T-helper 22 cell (primary cell): ENCODE measurements at places on chromosomes 6 and 20.

GRCh38 chr6:135572051-135572450, 74.5 kb upstream of the AHI1 start:
- DNase-seq = no peak

- no peak for DNase-seq
These were observed 127.4 kb upstream of the AFDN start for GRCh38 chr6:167699141-167699931.

DNA sequence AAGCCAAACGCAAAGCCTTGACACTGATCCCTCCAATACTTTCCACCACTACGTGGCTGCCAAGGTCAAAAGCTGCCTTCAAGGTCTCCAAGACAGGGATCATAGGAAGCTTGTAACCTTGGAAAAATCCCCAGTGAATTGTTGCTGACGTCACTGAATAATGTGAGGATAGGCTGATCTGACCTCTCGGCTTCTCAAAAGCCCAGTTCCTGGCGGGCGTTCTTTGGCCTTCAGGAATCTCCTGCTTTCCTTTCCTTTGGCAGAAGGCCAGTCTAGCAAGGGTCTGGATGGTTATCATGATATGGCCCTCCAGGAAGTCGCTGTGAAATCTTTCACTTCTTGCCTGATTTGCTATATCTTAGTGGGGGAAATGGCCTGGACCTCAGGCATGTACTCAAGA, 61.4 kb upstream of the TNFAIP3 start:
- DNase-seq = no peak

DNA sequence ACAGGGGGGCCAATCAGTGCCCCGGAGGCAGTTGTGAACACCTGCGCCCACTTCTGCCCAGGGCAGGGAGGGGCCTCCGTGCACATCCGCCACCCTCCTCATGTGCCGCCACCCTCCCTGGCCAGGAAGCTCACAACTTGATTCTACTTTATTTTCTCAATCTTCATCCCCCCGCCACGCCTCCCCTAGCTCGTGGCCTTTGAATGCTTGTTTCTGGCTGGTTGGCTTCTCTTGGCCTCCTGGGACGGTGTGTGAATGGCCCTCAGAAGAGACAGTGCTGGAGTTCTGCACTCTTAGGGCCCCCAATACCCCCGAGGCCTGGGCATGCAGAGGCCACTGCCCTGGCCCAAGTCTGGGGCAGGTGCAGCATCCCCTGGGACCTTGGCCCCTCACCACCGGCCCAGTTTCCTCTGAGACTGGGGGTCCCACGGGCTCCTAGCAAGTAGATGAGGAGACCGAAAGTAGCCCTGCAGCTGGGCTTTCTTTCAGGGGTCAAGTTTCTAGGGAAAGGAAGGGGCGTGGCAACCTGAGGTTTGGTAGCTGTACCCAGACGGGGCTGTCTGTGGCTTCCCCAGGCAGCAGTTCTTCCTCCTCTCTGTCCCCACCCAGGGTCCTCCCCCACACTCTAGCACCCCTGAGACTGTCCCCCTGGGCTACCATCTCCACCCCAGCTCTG, 1.3 kb downstream of the RGS19 start:
- DNase-seq = peak; percentile 48

- no peak for DNase-seq
These were observed 425.5 kb downstream of the TBC1D32 start for GRCh38 chr6:120908767-120909166.

DNA sequence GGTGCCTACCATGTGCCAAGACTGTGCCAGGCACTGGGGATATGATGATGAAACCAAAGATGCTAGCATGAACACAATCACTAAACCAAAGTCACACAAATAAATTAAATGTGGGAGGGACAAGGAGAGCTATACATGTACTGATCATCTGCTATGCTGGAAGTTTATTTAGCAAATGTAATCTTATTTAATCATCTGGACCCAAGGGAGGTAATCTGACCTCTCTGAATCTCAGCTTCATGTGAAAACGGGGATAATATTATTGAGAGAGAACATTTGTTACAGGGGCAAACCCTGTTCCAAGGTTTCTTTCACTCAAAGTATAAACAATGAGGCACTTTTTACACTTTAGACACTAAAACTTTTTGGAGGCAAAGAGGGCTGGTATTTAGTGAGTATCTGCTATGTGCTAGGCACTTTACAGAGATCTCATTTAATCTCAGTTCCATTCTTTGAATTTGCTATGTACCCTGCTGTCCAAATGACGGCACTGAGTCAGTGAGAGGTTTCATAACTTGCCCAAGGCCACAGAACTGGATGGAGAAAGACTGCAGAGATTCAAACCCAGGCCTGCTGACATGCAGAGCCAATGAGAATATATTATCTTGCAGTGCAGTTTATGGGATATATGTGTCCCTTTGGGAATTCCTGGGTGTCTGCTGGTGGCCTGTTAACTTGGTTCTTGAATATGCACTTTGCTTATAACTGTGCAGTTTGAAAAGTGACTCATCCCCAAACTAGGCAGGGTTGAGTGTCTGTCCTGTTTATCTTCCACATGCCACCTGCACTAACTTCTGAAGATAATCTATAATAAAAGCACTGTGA, 3.3 kb upstream of the ASXL1 start:
- no peak for DNase-seq

- no peak for DNase-seq
These were observed 182.5 kb downstream of the EDN1 start for GRCh38 chr6:12472601-12473038.

DNA sequence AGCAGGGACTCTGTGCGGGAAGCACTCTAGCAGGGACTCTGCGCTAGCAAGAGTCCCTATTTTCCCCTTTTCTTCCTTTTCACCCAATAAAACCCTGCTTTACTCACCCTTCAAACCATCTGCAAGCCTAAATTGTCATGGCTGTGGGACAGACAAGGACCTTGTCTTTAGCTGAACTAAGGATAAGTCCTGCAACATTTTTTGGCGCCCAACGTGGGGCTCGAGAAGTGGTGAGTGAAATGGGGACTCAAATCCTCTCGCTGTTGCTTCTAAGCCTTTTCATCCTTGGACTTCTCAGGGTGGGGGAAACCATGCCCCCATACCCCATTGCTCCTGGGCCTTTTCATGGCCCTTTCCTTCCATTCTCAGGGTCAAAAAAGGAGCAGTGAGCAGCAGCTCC, 46.4 kb downstream of the IMPG1 start:
- DNase-seq = no peak

GRCh38 chr6:36964349-36964748, 9.8 kb downstream of the PI16 start:
- no peak for DNase-seq

GRCh38 chr20:36632487-36633284, 13.3 kb downstream of the SLA2 start:
- no peak for DNase-seq

DNA sequence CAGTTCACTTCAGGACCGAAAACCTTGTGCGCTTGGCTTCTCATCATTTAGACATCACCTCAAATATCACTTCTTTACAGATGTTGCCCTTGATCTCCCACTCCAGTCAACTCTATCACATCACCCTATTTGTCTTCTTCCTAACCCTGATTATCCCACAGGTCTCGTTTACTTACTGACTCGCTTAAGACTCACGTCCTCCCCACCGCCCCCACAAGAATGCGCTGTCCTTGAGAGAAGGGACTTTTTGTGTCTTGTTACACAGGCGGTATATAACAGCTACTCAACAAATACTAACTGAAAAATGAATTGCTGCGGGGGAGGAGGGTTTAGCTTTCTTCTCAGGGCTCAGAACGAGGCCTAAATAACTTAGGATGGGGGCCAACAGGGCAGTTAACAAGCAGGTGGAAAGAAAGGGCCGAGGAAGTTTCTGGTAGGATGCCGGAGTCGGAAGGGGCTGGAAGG, 527 bp downstream of the TOMM34 start:
- peak; percentile 48 for DNase-seq

GRCh38 chr6:1068905-1069304, 243.0 kb upstream of the FOXQ1 start:
- DNase-seq = no peak

GRCh38 chr6:113805173-113805790, 51.9 kb upstream of the MARCKS start:
- no peak for DNase-seq

GRCh38 chr20:13022401-13023155, 13.8 kb downstream of the SPTLC3 start:
- DNase-seq = no peak

GRCh38 chr6:72623808-72624207, 1.9 kb downstream of the KCNQ5 start:
- DNase-seq = no peak

DNA sequence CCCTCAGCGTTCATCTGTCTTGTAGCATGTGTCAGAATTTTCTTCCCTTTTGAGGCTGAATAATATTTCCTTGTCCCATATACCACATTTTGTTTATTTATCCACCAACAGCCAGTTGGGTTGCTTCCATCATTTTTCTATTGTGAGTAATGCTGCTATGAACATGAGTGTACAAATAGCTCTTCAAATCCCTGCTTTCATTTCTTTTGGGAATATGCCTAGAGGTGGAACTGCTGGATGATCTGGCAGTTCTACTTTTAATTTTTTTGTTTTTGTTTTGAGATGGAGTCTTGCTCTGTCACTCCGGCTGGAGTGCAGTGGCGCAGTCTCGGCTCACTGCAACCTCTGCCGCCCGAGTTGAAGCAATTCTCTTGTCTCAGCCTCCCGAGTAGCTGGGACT, 64.7 kb downstream of the SASH1 start:
- no peak for DNase-seq

GRCh38 chr6:9657994-9658393, 756.9 kb downstream of the TFAP2A start:
- DNase-seq = no peak

DNA sequence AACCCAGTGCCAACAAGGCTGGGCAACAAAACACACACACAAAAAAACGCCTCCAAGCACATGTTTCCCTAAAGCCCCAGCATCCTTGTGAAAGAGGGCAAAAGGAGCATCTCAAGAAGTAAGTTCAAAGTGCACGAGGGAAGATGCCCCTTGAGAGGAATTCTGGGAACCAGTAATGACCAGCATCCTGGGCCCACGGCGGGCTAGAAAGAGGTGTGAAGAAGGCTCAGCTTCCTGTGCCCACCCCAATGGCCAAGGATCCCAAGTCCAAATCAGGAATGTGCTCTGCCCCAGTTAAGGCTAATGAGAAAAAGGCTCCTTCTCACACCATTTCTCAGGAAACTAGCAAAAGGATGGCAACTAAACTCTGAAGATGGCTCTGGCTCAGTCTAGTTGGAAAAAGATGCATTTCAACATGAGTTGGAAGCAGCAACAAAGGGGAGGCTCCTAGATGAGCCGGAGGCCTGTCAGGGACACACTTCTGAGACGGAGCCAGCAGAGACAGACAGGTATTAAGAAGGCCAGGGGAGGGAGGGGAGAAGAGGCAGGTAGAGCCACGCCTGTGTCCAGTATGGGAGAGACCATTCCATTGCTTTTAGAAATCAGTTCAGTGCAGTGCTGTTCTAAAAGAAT, 3.2 kb downstream of the RIMS4 start:
- DNase-seq = no peak

- DNase-seq = no peak
These were observed 18.8 kb upstream of the MAP1LC3A start for GRCh38 chr20:34539756-34540155.

- no peak for DNase-seq
These were observed 29.5 kb downstream of the SNX5 start for GRCh38 chr20:17938871-17939619.

DNA sequence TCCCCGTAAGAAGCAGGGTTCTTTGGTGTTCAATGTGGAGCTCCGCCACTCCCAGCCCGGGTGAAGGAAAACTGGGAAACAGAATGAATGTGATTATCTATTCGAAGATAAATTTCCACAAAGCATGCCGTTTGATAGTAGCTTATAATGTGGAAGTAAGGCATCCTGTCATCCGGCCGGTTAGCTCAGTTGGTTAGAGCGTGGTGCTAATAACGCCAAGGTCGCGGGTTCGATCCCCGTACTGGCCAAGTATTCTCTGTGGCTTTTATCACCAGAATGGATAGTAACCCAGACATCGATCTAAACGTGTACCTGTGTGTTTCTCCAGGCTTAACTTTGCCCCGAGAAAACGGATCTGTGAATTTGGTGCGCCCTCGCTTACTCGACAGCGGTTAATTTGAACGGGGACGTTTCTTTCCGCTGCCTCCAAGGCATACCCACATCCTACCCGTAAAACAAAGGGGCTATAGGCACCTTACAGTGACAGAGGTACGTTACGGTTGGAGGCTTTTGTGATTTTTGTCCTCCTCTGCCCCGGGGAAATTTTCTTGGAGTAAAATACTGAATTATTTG, 215.2 kb upstream of the ZNF184 start:
- peak; percentile 71 for DNase-seq

DNA sequence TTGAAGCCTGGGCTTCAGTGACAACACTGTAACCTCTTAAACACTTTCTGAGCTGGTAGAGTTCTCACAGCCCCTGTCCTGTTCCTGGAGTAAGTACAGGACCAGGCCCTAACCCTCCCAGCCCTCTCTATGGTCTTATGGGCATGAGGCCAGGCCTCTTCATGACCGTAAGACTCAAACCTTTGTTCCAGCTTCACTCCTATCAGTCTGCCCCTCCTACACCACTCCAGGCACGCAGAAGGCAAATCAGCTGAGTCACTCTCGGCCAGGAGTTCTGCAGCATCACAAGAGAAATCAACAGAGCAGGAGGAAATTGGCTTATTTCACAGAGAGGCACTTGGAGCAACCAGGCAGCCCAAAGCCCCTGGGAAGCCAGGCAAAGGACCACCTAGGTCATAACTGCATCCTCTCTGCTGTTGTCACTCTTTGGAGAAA, 25.3 kb upstream of the CHD6 start:
- no peak for DNase-seq

GRCh38 chr20:1830240-1830639, 65.0 kb upstream of the SIRPA start:
- DNase-seq = no peak

GRCh38 chr6:119960456-119960855, 610.9 kb upstream of the MAN1A1 start:
- no peak for DNase-seq

GRCh38 chr20:4848041-4848440, 126.3 kb downstream of the PRND start:
- no peak for DNase-seq

DNA sequence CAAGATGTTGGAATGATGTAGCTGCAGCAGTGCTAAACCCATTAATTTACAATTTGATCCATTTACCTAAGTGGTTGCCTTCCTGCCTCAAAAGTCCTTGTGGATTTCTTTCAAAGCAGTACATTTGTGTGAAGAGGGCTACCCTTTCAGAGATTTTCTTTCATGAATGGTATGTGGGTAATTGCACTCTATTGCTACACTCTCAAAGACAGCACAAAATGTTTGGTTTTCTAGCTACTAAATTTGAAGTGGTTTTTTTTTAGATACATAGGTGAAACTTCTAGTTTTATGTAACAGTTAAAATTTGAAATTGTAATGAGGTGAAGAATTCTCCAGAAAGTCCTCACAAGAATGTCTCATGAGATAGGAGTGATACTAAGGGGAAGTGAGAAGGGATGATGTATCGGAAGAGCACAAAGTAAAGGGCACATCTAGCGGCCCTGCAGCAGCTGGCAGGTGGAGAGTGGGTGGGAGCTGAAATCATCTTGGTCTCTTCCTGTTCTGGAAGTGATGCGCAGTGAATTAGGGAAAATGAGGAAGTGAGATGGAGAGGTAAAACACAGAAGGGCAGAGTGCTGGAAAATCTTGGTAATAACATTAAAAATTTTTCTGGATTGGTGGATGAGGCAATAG, 236.8 kb upstream of the MAN1A1 start:
- no peak for DNase-seq

- DNase-seq = no peak
These were observed 50.7 kb downstream of the EZR start for GRCh38 chr6:158768436-158768835.
